ENCODE measurements at places on chromosomes 13 and 19.

- DNase-seq: no peak
Observed at GRCh38 chr19:56837004-56837403, 3.5 kb downstream of the PEG3 start.

DNA sequence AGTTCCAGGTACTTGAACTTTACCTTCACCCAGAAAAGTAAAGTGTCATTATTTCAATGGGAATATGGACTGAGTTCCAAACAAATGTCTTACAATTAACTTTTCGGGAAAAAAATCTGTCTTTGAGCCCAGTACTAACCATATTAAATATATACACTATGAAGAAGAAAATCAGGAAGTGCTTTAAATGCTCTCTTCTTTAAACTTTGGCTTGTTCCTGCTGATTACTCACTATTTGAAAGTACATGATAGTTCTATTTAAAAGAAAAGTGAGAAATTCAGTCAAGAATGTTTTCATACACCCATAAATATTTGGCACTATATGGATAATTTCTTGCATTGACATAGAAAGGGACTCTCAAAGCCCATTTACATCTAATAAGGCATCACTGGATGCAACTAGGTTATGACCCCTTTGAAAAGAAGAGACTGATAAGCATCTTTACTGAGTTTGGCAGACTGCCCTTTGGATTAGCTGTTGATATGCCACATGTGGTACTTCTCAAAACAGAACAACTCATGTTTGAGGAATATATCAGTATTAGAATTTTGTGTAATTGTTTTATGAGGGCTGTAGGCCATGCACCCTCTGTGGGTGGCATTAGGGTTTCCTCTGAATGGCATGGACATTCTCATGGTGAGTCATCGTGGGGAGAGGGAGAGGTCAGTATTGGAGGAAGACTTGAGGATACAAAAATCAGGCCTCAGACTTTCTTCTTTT lies 25.0 kb upstream of the VWA8 start:
- no peak for DNase-seq

DNA sequence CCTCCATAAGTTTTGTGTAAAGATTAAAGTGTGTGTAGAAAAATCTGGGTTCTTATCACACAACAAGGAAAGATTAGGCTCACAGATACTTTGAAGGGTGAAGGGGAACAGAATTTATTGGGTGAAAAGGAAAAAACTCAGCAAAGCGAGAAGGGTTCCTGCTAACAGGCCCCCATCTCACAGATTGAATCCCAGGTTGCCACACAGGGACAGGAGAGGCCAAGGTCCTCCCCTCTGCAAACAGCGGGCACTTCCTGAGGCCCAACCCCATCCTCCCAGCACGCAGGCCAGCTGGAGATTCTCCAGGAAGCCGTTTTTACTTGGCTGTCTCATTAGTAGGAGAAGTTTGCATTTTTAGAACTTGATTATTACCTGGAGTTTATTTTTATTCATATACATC lies 15.2 kb upstream of the ERCC5 start:
- no peak for DNase-seq

DNA sequence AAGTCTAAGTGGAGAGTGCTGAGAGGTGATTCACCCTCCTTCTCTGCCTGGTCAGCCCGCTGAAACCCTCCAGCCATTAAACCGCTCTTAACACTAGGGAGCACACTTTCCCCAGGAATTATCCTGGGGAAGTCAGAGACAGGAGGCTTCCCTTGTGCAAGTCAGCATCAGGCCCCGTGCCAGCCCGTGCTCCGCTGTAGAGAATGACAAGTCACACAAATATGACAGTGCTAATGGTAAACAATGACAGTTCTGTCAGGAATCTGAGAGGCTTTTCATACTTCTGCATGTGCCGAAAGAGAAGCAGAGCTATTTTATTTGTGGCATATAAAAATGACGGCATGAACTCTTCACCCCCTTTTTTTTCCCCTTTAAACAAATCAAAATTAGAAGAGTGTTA lies 816.9 kb upstream of the SLC10A2 start:
- DNase-seq: no peak

DNA sequence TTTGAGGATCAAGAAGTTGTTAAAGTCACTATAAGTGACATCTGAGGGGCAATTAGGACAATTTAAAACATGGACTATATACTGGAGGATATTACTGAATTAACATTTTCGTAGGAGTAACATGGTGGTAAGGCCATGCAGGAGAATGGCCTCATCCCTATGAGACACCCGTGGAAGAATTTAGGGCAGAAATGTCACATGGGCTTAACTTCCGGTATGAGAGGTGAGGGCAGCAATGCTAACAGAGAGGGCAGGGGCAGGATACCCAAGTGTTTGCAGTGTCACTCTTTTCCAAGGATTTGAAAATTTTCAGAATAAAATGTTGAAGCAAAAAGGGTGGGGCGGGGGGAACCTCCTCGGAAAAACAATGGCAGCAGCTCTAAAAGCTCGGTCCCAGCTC lies 23.6 kb downstream of the RANBP3 start:
- no peak for DNase-seq

DNA sequence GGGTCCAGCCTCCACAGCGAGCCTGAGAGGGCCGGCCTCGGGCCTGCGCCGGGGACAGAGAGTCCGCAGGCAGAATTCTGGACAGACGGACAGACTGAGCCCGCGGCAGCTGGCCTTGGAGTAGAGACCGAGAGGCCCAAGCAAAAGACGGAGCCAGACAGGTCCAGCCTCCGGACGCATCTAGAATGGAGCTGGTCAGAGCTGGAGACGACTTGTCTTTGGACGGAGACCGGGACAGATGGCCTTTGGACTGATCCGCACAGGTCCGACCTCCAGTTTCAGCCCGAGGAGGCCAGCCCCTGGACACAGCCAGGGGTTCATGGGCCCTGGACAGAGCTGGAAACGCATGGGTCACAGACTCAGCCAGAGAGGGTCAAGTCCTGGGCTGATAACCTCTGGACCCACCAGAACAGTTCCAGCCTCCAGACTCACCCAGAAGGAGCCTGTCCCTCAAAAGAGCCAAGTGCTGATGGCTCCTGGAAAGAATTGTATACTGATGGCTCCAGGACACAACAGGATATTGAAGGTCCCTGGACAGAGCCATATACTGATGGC lies 490 bp downstream of the ITPKC start:
- DNase-seq: no peak

- DNase-seq: no peak
Observed at GRCh38 chr13:81001828-81002385, 661.0 kb upstream of the SPRY2 start.

- DNase-seq: no peak
Observed at GRCh38 chr19:27767234-27767633, 1445.7 kb downstream of the UQCRFS1 start.

DNA sequence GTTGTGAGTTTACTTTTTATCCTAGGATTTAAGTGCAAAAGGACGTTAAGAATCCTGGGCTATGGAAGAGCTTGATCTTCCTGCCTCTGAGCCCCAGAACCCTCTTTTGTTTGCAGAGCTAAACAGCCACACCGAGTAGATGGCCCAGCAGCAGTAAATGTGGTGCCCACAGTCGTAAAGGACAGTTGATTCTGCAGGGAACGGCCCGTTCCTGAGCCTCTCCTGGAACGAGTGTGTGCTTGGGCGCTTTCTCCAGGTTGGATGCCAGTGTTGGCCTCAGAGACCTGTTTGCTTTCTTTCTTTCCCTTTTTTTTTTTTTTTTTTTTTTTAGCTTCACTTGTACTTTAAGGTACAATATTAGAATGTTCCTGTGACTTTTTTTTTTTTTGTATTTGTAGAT lies 41.7 kb downstream of the SPATA13 start:
- no peak for DNase-seq

- DNase-seq: no peak
Observed at GRCh38 chr19:36686365-36687213, 823 bp upstream of the ZNF567 start.

GRCh38 chr19:2485428-2485827 lies 9.5 kb downstream of the GADD45B start:
- no peak for DNase-seq

GRCh38 chr19:7959211-7959610 lies 15.7 kb upstream of the TIMM44 start:
- no peak for DNase-seq

GRCh38 chr19:2282062-2282861 lies at the start of gene PEAK3:
Gene PEAK3, minus strand, starts transcription at chr19:2282175. Its CDS starts 1,244 bp downstream, at chr19:2280931.
- DNase-seq: no peak

DNA sequence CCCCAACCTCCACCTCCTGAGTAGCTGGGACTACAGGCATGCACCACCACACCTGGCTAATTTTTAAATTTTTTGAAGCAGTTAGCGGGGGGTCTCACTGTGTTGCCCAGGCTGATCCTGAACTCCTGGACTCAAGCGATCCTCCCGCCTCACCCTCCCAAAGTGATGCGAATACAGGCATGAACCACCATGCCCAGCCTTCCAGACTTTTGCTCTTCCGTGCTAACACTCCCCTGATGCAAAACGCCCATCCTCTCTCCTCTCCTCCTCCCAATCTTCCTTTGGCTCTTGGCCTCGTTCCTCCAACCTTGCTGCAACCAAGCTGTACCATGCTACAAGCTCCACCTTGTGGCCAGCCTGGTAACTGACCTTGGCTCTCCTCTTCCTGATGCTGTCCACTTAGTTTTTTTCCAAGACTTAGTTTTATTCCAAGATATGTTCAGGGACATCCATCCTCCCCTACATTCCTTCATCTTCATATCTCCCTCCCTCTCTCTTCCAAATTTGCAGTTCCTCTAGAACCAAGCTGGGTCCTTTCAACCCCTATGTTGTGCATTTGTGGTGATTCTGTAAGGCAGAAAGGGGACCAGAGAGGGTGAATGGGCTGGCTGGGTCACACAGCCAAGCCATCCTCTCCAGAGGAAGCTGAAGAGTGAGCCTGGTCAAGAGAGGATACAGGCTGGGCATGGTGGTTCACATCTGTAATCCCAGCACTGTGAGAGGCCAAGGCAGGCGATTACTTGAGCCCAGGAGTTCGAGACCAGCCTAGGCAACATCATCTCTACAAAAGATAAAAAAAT lies 32.8 kb downstream of the TINCR start:
- DNase-seq: no peak

GRCh38 chr19:31676271-31677004 lies 327.2 kb upstream of the TSHZ3 start:
- no peak for DNase-seq

DNA sequence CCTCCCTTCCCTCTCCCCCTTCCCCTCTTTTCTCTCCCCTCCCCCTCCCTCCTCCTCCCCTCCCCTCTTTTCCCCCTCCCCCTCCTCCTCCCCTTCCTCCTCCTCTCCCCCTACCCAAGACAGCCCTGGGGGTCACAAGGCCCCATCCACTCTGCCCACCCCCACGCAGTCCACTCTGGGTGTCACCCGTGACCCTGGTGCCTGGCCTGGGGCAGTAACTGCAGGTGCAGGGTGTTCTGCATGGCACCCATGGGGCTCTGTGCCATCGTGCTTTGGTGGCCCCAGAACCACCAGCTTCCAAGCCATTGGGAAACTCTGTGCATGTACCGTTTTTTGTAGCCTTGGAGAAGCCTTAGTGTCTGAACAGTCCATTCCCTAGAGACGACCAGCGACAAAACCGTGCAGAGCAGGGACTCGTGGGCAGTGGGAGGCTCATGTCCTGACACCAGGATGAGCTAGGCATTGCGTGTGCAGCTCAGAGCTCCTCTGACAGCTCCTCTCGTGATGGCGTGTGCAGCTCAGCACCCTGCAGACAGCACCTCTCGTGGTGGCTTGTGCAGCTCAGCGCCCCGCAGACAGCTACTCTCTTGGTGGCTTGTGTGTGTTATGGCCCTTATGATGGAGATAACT lies 43.7 kb upstream of the F7 start:
- DNase-seq: no peak

GRCh38 chr13:42307461-42307860 lies 35.5 kb downstream of the AKAP11 start:
- DNase-seq: no peak

- DNase-seq: no peak
Observed at GRCh38 chr19:7560255-7560654, 24.7 kb downstream of the PNPLA6 start.

DNA sequence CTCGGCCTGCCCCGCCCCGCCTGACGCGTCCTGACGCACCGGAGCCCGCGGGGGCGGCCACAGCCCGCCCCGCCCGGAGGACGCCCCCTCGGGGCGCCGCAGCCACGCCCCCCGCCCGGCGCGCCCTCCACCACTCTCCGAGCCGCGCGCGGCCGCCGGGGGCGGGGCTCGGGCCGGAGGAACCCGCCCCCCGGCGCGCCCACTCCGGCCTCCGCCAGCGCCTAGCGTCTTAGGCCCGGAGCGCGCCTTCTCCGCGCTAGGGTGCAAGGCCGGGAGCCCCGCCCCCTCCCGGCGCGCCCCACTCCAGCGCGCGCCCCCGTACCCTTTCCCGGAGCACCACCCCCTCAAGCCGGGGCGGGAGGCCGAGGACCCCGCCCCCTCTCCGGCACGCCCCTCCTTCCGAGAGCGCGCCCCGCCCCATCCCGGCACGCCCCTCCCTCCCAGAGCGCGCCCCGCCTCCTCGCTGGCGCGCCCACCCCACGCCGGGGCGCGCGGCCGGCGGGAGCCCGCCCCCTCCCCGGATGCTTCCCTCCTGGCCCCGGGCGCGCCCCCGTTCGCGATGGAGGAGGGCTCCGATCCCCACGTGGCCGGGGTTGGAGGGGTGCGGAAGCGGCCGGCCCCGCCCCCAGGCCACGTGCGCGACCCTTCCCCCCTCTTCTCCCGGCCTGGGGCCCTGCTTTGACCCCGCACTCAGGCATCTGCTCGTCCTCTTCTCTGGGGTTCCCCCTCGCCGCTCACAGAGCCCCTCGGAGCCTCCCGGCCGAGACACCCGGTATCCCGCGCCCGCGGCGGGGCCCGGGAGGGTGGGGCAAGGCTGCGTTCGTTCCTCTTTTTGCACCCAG lies 480 bp upstream of the KLF16 start:
- DNase-seq: peak; percentile 88

DNA sequence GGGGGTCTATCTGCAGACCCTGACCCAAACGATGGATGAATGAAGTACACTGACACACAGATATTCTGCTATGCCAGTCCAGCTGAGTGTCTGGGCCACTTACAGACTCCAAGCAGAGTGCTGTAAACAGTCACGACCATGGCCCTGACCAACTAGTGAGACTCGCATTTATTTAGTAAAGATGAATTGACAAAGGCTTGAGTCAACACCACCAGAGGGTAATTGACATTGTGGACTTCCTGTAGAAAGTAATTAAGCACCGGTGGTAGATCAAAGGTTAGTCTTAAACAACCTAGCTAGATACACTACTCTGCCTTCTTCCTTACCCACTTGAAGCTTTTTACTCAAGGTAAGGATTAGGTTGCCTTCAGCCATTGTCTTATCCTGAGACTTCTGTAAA lies 63.4 kb upstream of the KPNA3 start:
- DNase-seq: no peak

- DNase-seq: no peak
Observed at GRCh38 chr13:59527500-59527899, 636.2 kb downstream of the DIAPH3 start.

GRCh38 chr19:45468803-45469131 lies 971 bp downstream of the FOSB start:
- no peak for DNase-seq

- DNase-seq: no peak
Observed at GRCh38 chr13:110382229-110382628, 75.1 kb downstream of the COL4A2 start.

Data from activated T-cell treated with anti-CD3 and anti-CD28 coated beads for 4 hours (primary cell).